Activated naive CD4-positive, alpha-beta T cell treated with anti-CD3 and anti-CD28 coated beads, Interleukin-2, amount 10 ng/mL, durations not matched to agents 7 days and 5 days (primary cell): ENCODE measurements at places on chromosomes 1 and 21.

GRCh38 chr1:9201401-9202239 lies 33.0 kb upstream of the H6PD start:
- DNase-seq, result peak; percentile 34

- DNase-seq, result no peak
These were observed 55.6 kb downstream of the PEX14 start for GRCh38 chr1:10530281-10530740.

GRCh38 chr1:152397474-152397873 lies 16.6 kb downstream of the CRNN start:
- DNase-seq, result no peak

GRCh38 chr1:21951226-21951870 lies 14.2 kb upstream of the HSPG2 start:
- no peak for DNase-seq

GRCh38 chr1:93346421-93346993 lies 800 bp downstream of the DR1 start:
- DNase-seq, result peak; percentile 51

GRCh38 chr1:26156285-26157038 lies 2.4 kb upstream of the FAM110D start:
- DNase-seq, result peak; percentile 54

GRCh38 chr1:208587110-208587509 lies 342.9 kb upstream of the PLXNA2 start:
- DNase-seq, result no peak

GRCh38 chr1:21762022-21762404 lies 20.9 kb downstream of the USP48 start:
- no peak for DNase-seq

GRCh38 chr1:48697066-48697707 lies 79.5 kb downstream of the BEND5 start:
- DNase-seq, result peak; percentile 69

DNA sequence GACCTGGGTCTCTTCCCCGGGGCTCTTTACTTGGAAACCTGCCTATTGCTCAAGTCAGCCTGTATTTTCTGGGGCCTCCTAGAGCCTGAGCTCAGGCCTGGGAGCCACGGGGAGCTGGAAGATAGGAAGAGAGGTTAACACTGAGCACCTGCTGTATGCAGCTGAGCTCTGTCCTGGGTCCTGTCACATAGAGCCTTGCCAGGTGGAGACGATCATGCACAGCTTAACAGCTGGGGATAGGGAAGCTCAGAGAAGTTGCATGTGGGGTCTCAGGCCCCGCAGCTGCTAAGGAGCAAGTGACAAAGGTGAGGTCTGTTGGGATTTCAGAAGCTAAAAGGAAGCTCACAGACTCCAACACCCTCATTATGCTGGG lies 127.4 kb upstream of the TMEM51 start:
- DNase-seq, result no peak

- no peak for DNase-seq
These were observed 40.5 kb downstream of the C1orf87 start for GRCh38 chr1:60033066-60033465.

DNA sequence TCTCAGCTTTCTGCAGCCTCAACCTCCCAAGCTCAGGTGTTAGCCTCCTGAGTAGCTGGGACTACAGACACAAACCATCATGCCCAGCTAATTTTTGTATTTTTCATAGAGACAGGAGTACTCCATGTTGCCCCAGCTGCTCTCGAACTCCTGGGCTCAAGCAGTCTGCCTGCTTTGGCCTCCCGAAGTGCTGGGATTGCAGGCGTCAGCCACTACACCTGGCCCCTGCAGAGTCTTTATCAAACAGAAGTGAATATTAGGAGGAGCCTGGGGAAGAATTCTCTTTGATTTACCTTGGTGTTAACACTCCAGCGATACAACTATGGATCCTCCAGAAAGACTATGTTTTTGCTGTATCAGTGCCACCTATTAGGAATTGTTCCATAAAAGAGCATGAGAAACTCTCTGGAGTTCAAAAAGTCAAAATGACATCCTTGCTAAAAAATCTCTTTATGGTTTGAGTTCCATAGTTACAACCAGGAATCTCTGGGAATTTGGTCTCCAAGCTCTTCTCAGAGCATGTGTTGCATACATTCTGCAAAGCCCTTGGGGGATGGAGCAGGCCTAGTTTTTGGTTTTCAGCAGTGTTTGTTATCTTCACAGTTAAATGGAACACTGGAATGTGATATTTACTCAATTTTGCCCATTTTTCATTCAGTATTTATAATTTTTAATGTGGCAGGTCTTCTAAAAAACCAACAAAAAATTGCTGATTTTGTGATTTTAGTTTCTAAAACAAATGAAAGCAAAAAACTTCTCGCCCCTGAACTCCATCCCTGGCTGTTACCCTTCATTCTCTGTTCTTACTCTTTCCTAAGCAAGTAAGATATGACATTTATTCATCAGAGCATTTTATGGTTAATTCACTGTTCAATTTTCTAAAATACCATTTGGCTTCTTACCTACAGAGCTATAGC lies 77.3 kb downstream of the OLFML2B start:
- no peak for DNase-seq

- no peak for DNase-seq
These were observed 18.2 kb downstream of the CTH start for GRCh38 chr1:70429219-70429618.

DNA sequence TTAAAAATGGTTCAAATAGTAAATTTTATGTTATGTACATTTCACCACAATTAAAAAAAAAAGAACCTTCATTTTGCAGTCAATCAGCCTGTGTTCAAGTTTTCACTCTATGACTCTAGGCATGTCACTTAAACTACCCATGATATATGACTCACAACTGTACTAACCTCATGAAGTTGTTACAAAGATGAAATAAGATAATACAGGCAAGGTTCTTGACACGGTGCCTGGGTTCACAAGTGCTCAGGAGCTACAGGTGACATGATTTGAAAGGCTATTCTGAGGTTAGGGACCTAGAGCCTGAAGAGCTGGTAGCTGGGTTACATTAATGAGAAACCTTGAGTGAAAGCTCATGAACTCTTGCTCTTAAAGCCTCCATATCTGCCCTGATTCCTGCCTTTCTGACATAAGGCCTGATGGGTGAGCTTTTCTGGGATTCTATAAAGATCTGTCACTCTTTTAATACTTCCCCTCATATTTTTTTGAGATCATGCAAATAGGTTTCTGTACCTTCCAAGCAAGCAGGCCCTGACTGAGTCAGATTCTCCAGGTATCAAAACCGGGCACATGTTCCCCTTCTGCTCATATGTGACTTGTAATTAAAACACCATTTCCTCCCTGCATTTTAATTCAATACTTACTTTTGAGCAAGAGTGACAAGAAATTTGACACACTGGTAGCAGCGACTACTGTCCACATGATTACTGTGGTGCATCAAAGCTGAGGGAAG lies 34.0 kb downstream of the PCSK9 start:
- DNase-seq, result no peak

DNA sequence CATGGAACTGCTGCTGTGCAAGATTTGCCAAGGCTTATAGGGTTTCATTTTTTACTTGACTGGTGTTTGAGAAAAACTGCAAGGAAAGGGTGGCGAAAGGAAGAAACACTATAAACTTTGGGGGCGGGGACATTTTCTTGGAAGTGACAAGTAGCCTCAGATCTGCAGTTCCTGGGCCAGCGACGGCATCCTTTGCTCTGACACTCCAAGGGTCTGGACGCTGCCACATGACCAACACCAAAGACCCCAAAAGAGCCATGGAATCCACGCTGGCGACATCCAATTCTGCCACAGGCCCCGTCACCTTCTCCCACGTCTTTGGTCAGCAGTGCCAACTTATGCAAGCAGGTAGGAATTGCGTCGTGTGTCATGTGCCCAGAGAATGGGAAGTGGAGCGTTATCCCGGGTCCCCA lies 193.4 kb downstream of the PRDM2 start:
- DNase-seq, result no peak

DNA sequence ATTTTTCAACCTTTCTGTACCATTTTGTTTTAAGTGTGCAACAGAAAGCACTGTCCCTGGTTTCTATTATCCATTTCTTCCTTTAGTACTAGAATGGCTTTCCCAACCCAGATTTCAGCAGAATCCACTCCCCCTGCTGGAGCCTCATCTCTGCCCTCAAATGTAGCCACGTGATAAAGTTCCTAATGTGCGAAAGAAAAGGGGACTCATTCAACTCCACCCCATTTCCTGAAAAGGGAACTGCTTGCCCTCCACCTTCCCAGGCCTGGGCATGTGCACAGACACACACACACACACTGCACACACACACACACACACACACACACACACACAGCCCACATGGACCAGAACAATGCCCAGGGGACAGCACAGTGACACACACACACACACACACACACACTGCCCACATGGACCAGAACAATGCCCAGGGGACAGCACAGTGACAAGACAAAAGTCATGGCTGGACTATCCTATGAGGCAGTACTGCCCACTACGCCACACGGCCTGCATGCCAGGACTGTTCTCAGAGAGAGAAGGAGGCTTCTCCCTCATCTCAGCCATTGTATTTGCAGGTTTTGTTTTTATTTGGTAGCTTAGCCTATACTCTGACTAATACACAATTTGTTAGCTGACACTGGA lies 33.2 kb downstream of the PACC1 start:
- no peak for DNase-seq

DNA sequence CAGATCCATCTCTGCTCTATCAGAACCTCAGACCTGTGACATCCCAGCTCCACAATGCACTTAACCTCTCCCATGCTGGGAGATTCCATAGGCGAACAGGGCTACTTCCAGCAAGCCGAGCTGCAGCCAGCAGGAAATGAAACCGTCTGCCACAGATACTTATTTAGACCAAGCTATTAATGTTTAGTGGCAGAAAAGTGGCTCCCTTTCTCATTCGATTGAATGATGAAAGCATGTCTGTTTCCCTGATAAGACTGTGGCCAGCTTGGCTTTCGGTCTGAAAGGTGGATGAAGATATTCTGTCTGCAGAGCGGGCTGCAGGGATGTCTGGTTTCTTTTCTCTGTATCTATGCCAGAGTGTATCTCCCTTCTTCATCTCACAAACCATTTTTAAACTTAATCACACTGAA lies 146.4 kb downstream of the GREM2 start:
- DNase-seq, result no peak

DNA sequence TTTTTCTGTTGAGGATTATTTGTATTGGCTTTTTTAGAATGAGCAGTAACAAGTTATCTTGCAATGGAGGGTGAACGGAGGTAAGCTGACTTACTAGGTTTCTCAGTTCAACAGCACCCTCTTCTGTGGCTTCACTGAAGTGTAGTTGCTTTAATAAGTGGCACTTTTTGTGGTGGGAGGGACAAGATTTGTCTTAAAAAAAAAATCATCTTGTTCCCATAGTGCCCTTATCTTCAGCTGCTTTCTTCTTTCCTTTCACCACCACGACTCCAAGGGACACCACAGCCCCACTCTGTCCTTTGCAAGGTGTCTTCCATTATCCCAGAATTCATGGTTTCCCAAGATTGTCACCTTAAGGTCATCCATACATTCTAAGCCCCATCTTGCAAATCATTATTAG lies 92.9 kb downstream of the PIGK start:
- DNase-seq, result peak; percentile 41

DNA sequence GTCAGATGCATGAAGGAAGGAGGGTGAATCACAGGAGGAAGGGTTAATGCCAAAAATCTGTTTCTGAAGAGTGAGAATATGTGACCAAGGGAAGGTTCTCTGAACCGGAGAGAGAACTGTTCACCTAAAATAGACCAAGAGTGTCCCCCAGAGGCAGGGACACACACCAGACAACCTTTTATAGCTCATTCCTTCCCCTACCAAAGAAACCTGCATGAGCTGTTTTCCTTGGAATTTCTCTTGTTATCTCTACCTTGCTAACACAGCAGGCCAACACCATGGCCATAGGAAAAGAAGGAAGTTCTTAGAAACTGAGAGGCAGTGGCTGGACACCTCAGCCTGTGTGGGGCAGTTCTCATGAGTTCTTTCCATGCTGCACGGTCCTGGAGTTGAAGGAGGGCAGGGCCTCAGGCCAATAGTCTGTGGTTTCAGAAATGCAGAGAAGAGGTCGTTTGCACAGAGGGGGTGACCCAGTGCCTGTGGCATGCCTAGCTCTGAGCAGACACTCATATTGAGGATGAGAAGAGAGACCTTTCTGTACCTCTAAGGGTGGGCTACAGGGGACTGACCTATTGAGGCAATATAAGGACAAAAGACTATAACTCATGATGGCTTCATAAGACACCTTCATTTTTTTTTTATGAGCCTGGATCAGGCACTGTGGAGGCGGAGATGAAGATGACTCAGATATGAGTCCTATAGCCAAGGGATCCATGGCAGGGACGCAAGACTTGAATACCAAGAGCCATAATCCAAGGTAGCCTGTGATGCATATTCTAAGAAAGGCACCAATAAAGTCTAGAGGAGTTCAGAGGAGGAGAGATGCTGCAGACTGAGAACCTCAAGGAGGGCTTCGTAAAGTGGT lies 39.4 kb downstream of the IGFN1 start:
- DNase-seq, result no peak

- no peak for DNase-seq
These were observed 12.0 kb downstream of the SMG7 start for GRCh38 chr1:183484254-183484653.

DNA sequence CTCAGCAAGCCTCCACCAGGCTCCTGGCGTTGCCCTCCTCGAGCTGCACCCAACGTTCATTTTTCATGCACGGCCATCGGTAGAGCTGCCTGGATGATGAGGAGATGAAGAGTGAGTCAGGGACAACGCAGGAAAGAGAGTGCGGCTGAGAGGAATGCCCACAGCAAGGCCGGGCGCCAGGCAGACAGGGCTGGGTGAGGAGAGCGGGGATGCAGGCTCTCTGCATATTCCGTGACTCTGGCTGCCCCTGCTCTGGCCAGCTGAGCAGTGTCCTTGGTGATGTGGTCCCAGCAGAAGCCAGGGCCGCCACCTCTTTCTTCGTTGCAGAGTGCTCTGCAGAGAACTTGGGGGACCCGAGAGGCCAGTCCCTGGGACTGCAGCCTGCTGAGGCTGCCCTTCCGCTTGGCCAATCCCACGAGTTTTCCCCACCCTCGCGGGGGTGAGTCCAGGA lies 10.8 kb downstream of the UMODL1 start:
- no peak for DNase-seq

DNA sequence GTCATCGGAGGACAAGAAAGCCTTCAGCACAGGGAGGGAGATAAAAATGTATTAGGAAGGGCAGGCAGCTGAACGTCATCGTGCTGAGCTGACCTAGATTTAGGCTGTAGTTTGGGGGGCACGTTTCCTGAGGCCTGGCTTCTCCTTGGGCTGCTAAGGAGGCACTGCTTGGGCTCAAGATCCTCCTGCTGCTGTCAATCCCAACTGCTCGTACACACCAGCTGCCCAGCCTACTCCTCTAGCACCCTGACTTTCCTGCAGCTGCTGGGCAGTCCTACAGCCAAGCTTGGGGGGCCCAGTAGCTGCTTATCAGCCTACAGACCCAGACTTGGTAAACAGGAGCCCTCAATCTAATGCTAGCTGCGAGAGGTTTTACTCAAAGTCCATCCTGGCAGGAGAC lies 6.2 kb downstream of the TMEM35B start:
- no peak for DNase-seq

GRCh38 chr1:236502972-236503639 lies 20.7 kb upstream of the LGALS8 start:
- DNase-seq, result no peak

GRCh38 chr1:93111561-93111960 lies 32.5 kb downstream of the MTF2 start:
- DNase-seq, result no peak

- DNase-seq, result peak; percentile 51
These were observed 544 bp downstream of the ILDR2 start for GRCh38 chr1:166974647-166975345.

- DNase-seq, result peak; percentile 36
These were observed 1.4 kb downstream of the ACOT7 start for GRCh38 chr1:6391951-6392808.

- DNase-seq, result no peak
These were observed 634.8 kb downstream of the MATN1 start for GRCh38 chr1:30088594-30088993.
